ENCODE measurements at places on chromosomes 7 and 10.
A peak's percentile ranks its signal among the peaks of the same experiment; 100 is the strongest.

- no peak for DNase-seq
Observed at GRCh38 chr7:29809533-29810155, 3.3 kb downstream of the WIPF3 start.

- DNase-seq = peak; percentile 90
Observed at GRCh38 chr10:86971232-86971991, 3.1 kb downstream of the ADIRF start.

- no peak for DNase-seq
Observed at GRCh38 chr10:110413903-110414547, 83.7 kb upstream of the DUSP5 start.

DNA sequence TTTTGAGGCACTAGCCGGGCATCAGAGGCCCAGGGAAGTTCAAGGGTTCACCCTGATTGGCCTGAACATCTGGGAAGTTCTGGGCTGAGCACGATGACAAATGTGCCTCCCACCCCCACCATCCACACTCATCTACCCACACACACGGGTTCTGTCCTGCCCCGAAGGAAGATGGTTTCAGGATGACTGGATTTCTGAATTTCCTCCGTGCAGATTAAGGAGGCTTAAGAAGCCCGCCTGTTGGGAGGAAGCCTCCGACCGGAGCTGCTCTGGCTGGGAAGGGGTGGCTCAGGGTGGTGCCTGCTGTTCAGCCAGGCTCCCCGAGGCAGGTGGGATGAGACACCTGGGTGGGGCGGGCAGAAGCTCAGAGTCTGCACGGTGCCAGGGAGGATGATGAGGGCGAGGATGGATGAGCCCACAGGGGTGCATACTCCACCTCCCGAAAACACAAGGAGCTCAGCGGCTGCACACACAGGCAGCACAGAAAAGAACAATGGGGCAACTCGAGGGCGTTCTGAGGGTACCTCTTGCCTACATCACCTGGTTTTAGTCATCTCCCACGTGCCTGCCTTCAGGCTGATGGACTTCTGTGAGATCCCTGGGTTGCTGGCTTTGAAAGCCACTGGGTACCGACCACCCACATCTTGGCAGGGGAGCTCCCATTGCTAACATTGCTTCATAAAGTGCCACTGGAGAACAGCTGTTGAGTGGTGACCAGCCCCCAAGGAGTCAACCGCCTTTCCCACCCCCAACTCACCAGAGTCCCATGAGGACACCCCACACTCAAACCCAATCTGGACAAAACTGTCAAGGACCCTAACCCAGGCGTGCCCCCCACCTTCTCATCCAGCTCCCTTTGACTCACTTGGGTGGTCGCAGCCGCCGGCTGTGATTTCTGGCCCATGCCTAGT lies 41.2 kb downstream of the CALML3 start:
- no peak for DNase-seq

GRCh38 chr7:101702362-101702850 lies 73.3 kb upstream of the MYL10 start:
- no peak for DNase-seq

- DNase-seq = no peak
Observed at GRCh38 chr7:148661471-148661870, 37.2 kb upstream of the CUL1 start.

- no peak for DNase-seq
Observed at GRCh38 chr10:70872291-70872690, 16.1 kb downstream of the PCBD1 start.

DNA sequence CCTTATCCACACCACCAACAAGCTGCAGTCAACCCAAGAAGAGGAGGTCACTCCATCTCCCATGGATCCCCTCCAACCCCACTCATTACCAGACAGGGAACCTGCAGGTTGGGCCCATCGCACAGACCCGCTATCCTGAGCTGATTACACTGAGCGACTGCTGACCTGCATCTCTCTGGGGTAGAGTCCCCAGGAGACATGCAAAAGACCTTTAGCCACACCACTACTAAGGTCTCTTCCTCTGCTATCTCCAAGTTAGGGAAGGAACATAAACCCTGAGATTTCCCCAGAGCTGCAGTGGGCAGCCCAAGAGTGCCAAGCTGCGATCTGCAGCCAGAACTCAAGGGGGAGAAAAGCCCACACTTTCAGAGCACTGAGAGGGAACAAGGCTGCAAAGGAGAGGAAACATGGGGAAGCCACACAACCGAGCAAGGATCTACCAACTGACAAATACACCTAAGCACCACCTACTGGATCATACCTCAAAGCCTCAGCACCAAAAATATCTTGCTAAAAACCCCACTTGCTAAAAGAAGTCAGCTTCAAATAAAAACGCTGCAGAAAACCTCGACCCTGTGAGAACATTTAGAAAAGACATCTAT lies 298.2 kb downstream of the SORCS1 start:
- DNase-seq = no peak

GRCh38 chr10:42959833-42960232 lies 117.0 kb upstream of the RET start:
- no peak for DNase-seq

- no peak for DNase-seq
Observed at GRCh38 chr10:131961047-131961776, 20.5 kb downstream of the BNIP3 start.

DNA sequence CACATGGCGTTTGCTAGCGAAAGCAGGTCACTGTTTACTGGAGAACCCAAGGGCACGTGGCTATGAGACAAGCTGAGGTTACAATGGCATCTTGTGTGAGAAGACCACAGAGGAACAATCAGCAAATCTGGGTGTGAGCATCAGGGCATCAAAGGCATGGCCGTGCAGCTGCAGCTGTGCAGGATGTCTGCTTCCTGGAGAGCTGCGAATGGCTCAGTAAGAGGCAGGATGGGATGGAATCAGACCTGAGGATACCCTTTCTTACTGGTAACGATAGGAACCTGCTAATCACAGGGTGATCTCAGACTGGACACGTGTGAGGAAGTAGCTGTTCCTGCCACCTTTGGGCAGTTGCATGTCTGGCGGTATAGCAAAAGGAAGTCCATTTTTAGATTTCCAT lies 119.5 kb downstream of the RNF216 start:
- no peak for DNase-seq

- no peak for DNase-seq
Observed at GRCh38 chr7:13442226-13442625, 547.2 kb downstream of the ETV1 start.

DNA sequence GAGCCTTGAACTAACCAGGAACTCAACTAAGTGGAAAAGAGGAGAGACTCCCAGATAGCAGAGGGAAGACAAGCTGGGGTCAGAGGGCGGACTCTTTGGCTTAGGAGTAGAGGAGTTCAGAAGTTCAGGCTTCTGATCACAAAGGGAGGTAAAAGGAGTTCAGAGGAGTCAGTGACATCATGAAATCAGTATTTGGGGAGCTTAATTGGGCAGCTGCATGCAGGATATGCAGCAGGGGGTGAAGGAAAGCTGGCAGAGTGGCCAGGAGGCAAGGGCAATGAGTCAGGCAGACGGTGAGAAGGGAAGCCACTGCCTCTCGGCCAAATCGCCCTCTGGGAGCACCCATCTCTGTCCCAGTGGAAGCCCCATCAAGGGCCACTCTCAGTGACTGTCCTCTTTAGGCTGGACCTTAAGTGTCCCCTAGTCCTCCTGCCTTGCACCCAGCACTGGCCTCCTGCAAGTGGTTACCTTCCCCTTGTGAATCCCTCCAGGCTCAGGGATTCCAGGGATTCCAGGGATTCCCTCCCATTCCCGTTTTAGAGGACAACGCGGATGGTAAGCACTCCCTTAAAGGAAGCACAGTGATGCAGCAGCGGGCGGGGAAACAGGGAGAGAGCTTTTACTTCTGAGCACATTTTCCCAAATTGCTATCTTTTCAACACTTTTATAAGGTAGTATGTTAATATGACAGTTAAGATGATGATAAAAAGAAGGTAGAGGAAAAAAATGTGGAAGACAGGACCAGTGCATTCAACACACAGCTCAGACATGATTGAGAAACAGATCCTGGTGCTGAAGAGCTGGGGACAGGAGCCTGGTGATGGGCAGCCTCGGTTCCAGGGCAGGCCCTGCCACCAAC lies 72.6 kb downstream of the KCNMA1 start:
- DNase-seq = no peak

DNA sequence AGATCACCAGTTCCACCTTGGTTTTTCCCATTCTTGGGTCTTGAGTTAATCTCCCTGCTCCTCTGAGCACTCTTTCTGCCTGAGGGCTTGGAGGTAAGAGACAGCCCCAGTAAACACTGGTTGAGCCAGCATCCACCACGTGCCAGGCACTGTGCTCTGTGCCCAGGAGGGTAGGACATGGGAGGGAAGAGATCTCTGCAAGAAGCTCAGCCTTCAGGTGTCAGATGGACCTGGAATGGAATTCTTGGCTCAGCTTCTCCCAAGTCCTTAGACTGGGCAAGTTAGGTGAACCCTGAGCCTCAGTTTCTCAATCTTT lies 2.5 kb downstream of the ZYX start:
- no peak for DNase-seq

GRCh38 chr10:4514445-4515108 lies 311.4 kb upstream of the AKR1E2 start:
- DNase-seq = no peak

DNA sequence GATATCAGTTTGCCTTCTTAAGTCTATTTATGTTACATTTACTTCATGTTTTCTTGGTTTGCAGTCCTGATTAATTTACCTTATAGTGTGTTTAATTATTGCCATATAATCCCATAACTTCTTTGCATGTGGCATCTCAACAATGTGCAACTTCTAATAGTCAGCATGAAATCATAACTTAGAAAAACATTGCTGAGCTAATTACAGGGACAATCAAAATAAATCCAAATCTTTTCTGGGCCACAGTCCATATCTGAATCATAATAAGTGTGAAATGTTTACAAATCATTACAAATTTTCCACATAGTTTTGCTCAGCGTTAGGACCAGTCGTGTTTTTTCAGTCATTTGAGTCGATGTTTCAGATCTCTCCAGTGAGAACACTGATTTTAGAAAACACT lies 29.1 kb upstream of the CABCOCO1 start:
- no peak for DNase-seq

- no peak for DNase-seq
Observed at GRCh38 chr10:20446561-20447193, 450.4 kb downstream of the NEBL start.

DNA sequence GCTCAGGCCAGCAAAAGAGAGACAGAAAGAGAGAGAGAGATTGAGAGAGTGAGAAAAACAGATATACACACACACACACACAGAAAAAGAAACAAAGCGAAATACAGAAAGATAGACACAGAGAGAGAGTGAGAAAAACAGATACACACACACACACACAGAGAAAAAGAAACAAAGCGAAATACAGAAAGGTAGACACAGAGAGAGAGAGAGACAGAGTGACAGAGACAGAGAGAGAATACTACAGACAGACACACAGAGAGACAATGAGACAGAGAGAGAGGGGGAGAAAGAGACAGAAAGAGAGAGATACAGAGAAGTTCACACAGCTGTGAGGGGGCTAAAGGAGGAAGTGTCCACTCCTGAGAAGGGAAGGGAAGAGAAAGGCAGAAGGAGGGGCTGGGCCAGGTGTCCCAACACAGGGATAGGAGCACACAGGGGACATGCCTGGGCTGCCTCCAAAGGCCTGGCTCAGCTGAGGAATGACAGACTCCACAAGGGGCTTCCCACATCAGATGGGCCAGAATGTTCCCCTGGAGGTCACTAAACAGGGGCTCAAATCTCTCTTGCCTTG lies 4.3 kb downstream of the GCK start:
- no peak for DNase-seq

DNA sequence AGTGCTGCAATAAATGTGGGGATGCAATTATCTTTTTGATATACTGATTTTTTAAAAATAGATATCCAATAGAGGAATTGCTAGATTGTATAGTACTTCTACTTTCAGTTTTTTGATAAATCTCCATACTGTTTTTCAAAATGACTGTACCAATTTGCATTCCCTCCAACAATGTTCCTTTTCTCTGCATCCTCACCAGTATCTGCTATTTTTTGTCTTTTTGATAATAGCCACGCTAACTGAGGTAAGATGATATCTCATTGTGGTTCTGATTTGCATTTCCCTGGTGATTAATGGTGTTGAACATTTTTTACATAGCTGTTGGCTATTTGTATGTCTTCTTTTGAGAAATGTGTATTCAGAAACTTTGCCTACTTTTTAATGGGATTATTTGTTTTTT lies 217.7 kb upstream of the MTPN start:
- DNase-seq = no peak

DNA sequence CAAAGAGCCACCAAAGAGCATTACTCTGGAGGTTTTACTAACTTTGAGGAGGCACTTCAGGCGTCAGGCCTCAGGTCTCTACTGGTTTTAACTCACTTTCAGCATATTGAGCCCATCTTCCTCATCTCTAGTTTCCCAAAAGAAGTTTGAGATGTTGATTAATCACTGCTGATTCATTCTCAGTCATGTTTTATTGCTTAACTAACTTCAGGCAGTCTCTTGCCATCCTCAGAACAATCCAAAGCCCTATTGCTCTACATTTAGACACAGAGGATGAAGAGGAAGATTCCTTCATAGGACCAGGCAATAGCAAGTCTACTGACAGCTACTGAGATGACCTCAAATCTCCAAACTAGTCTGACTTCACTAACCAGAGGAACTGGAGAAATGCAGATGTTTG lies 39.1 kb upstream of the BET1 start:
- no peak for DNase-seq

- DNase-seq = no peak
Observed at GRCh38 chr10:123906296-123906695, 14.7 kb upstream of the CPXM2 start.

DNA sequence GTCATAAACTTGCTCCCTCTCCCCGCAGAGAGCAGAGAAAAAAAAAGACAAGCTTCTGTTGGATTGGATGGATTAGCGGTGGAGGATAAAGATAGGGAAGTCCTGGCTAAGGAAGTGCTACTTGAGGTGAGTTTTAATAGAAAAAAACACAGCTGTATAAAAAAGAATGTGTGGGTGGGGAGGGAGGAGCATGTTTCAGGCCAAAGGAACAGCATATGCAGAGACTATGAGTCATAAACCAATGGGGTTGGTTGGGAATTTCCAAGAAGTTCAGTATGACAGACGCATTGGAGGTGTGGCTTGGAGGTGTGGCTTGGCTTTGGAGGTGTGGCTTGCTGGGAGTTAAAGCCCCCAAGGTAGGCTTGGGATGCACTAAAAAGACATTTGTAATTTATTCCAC lies 103.0 kb upstream of the LSM8 start:
- DNase-seq = no peak

- no peak for DNase-seq
Observed at GRCh38 chr7:155870334-155871180, 58.3 kb upstream of the SHH start.

- DNase-seq = no peak
Observed at GRCh38 chr7:143334244-143334643, 18.3 kb downstream of the CLCN1 start.

- DNase-seq = no peak
Observed at GRCh38 chr10:78520737-78521430, 487.2 kb downstream of the RPS24 start.

Data from cortex of kidney (tissue), 1 donor.